Type B pancreatic cell (in vitro differentiated cells): ENCODE measurements at places on chromosomes 6 and 20. TPM values are rescaled to one million over a fixed set of nuclear protein-coding genes. Genes with fewer than 3 reads are reported as not detected.

DNA sequence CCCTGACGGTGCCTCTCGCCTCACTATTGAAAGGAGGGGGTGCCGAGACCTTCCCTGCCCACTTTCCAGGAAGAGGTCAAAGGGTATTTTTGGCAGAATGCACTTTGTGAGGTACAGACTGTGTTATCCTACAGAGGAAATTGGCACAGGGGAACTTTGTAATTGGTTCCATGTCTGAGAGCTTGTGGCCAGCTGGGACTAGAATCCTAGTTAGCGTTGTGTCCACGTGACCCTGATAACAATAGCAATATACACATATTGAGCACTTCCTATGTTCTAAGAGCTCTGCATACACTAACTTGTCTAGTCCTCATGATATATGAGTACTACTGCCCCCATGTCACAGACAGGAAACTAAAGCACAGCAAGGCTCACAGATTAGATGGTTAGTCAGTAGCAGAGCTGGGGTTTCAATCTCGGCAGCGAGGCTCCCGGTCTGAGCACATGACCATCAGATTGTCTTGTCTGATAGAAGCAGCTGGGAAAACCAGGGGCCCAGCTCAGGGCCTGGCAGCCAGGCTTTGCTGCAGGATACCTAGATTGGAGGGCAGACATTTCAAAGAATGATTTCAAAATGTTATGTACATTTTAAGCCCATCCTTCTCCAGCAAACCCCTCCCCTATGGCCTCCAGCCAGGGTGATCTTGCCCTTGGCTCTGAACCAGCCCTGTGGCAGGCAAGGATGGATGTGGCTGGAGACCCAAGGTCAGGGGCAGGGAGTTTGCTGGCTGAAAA lies 1.4 kb downstream of the MAPK13 start:
- DNase-seq, result no peak

DNA sequence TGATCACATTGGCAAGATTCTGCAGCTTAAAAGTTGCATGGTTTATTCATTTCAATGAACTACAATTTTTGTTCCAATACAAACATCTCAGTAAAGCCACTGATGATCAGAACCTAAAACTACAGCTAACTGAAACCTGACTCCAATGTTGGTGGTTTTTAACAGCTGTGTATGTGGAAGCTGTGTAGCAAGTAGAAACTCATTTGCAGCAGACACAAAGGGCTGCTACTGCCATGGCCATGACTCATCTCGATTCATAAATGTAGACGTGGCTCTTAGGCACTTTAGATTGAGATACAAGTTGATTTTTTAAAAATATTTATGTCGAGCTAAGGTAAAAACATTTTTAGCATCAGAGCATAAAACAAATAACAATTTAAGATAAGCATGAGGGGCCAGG lies 19.5 kb upstream of the MAP3K4 start:
- DNase-seq, result no peak

The TFAP2A gene
- 66.6 and 143 TPM in 2 replicates for total RNA-seq

DNA sequence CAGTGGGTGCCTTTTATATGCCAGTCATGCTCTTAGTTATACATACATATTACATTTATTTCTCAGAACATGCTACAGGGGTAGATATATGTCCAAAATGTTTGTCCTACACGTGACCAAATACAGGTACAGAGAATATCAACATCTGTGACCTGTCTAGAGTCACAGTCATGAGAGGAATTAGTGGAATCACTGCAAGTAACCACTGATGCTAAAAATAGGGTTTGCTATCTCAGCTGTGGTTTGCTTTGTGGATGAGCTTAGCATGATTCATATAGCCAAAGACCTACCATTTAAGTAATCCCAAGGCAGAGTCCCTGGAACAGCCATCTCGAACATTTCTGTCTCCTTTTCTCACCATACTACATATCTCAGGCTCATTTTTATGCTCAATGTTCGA lies 32.3 kb downstream of the GSTA3 start:
- DNase-seq, result no peak

DNA sequence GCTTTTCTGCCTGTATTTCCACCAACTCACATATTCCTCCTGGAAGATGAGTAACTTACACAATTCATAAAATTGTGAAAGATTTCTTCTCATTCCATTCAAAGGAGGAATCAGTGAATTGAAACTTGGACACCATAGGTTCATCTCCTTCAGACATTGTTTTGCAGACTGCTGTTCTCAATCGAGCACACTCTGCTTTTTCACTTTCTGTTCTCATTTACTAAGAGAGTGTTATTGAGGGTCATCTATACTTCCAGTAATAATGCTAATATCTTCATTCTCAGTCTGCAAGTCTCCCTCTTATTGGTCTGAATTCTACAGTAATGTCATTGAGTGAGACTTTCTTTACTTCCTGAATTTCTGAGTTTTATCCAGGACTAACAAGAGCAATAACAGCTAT lies 67.5 kb upstream of the FUT9 start:
- no peak for DNase-seq

DNA sequence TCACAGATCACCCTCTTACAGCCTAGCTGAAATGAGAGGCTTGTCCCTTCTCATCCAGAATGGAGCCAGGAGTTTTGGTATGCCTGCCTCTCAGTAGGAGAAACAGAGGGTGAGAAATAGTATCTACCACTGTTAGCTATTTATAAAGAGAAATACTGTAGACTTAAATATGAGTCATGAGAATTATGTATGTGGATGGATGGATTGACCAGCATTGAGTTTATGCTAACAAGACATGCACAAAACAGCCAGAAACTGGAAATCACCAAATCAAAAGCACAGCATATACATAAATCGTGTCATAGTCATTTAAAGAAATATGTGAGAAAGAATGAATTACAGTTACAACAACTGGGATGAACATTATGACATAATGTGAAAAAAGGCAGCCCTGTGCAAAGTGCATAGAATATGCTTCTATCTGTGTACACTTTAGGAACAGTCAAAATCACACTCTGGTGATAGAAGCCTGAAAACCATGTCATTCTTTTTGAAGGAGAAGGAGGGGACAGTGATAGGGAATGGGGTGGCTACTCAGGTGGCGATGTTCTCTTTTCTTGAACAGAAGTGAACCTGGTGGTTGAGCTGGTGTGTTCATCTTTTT lies 79.8 kb upstream of the KIF25 start:
- DNase-seq, result no peak

GRCh38 chr6:166852451-166852975 lies 103.8 kb downstream of the RNASET2 start:
- DNase-seq, result no peak

- no peak for DNase-seq
These were observed 40.3 kb upstream of the ZFAND3 start for GRCh38 chr6:37779111-37779800.

DNA sequence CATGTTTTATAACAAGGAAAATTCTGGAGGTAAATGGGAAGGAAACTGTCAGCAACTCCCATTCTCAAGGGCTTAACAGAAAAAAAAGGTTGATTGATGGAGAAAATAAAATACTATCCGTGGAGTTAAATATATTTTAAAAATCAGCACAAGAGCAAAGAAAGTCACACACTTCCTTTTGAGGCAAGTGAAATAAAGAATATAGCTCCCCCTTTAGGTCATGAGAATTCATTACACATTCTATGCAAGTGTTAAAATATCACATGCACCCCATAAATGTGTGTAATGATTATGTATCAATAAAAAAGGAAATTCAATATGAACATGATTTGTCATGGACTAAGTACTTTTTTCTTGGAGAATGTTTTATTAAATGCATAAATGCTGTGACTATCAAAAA lies 349.2 kb downstream of the TPBG start:
- DNase-seq, result no peak

The SLC24A3 gene
- total RNA-seq, result 12.0 and 14.0 TPM in 2 replicates
